MCF 10A (cell line): ENCODE measurements at places on chromosomes 12 and 14.

DNA sequence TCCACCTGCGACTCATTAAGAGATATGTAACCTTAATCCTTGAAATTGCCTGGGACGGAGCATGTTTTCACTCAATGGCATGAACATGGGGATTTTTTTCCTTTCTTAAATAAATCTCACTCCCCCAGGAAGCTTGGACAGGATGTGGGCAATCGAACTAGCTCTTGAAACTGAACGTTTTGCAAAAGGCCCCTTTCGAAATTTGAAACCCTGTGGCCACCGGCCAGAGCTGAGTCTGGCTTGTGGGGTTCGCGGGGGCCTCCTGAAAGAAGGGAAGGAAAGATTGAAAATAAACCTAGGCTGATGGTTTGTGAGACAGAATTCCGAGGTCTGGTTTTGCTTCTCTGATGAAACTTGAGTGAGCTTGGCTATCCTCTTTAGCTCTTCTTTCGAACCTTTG is 101.4 kb upstream of the RTL1 start:
- DNase-seq, result no peak

GRCh38 chr14:51004352-51004800 is 60.1 kb upstream of the PYGL start:
- peak; percentile 59 for DNase-seq

DNA sequence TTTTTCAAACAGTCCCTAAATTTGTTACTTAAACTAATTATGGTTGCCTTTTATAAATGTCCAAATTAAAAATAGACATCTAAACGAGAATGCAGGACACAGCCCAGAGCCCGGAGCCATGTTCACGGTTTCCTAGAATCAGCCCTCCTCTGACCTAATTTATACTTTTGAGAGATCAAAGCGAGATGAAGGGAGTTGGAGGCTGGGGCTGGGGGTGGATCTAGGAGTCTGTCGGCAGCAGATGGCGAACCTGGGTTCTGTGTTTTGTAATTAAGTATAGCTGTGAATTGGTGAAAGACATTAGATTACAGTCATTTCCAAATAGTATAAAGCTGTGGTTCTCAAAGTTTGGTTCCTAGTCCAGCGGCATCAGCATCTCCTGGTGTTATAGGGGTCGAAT is 210.1 kb downstream of the SLC41A2 start:
- DNase-seq, result no peak

GRCh38 chr12:54940727-54941315 is 43.7 kb downstream of the TESPA1 start:
- no peak for DNase-seq

GRCh38 chr12:93571925-93572711 is at the start of gene SOCS2:
Gene SOCS2, plus strand, starts transcription at chr12:93572675. Its CDS starts 223 bp downstream, at chr12:93572898.
- DNase-seq, result peak; percentile 14

GRCh38 chr12:75553398-75553797 is 42.0 kb upstream of the KRR1 start:
- no peak for DNase-seq

DNA sequence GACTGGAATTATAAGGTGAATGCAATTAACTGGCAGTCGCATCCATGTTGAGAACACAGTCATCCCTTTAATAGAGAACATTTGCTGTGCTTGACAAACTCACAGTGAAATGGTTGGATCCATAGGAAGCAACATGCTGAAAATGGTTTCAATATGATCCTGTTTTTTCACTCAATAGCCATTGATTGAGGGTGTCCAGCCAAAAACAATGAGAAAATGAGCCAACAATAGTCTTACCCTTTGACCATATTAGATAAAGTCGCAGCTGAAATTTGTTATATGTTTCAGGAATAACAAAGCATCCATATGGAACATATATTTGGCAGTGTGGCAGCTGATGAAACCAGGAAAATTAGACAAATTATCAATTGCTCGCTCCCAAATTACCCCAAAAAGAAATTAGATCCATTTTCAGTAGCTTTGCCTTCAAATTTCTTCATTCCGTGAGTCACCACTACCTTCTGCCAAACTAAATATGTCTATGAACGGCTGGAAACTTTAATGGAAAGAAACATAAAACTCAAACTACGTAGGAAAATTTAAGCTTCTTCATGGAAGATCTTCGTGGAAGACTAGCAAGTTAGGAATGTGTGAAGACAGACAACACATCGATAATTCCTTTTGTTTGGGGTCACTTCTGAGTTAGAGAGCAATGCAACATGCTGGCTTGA is 17.4 kb downstream of the IGF1 start:
- DNase-seq, result peak; percentile 64

- no peak for DNase-seq
These were observed 286.3 kb upstream of the ATP2B1 start for GRCh38 chr12:89994911-89995310.

DNA sequence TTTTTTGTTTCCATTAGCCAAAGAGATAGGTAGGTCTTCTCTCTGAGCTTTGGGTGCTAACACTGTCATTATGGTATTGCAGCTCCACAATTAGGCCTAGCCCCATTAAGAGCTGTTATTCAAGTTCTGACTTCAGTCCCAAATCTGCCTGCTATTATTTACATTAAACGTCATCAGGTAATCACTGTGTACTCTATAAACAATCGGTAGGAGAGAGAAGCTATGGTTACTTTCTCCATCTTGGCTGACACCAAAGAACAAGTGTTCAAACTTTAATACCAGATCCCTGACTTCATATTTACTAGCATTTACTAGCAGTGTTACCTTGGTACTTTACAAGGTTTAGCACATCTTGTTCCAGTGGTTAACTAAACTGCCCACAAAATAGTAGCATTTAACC is 305.1 kb upstream of the GARIN2 start:
- no peak for DNase-seq

GRCh38 chr12:94678849-94679248 is 28.5 kb upstream of the TMCC3 start:
- no peak for DNase-seq

GRCh38 chr14:105282098-105282725 is 18.6 kb downstream of the BRF1 start:
- no peak for DNase-seq

- no peak for DNase-seq
These were observed 52.2 kb downstream of the PDE3A start for GRCh38 chr12:20420557-20420956.

GRCh38 chr14:96748362-96748761 is 48.8 kb upstream of the VRK1 start:
- DNase-seq, result peak; percentile 38

- no peak for DNase-seq
These were observed 360.4 kb upstream of the MDGA2 start for GRCh38 chr14:48035836-48036235.

DNA sequence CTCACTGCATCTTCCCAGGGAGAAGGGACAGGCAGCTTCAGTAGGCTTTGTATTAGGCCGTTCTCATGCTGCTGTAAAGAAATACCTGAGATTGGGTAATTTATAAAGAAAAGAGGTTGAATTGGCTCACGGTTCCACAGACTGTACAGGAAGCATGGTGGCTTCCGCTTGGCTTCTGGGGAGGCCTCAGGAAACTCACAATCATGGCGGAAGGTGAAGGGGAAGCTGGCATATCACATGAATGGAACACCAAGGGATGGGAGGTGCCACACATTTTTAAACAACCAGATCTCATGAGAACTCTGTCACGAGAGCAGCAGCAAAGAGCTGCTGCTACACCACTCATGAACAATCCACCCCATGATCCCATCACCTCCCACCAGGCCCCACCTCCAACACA is 182.2 kb upstream of the SFSWAP start:
- no peak for DNase-seq

DNA sequence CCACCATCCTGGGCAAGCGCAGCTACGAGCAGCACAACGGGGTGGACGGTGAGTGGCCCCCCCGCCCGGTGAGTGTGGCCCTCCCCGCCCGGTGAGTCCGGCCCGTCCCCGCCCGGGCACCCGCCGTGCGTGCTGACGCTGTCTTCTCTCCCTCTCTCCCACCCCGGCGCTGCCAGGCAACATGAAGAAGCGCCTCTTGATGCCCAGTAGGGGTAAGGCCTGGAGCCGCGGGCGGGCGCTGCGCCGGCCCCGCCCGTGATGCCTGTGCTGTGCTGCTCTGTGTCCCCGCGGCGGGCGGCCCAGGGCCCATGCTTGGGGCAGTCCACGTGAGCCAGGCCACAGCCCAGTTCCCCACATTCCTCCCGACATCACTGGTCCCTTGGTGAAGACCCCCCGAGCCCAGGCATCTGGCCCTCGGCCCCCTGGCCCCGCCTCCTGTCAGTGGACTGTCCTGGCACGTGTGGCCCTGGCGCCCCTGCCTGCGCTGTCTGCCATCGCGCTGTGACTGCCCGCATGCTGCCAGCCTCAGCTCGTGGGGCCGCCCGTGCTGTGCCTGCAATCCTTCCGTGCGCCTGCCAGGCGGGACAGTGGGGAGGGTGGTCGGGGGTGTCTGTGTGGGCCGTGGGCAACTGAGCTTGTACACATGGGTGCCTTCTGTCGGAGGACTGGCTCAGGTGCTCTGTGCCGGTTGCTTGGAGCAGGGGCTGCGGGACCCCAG is 7.9 kb upstream of the CRIP2 start:
- no peak for DNase-seq

GRCh38 chr12:6783828-6784227 is 5.5 kb upstream of the CD4 start:
- DNase-seq, result no peak

GRCh38 chr14:59214702-59215302 is 26.3 kb downstream of the DAAM1 start:
- DNase-seq, result no peak

- DNase-seq, result no peak
These were observed 3.9 kb downstream of the BCL2L2 start for GRCh38 chr14:23310546-23310945.

GRCh38 chr12:614411-614970 is 48.8 kb downstream of the NINJ2 start:
- peak; percentile 14 for DNase-seq

GRCh38 chr12:57049890-57050289 is at the start of gene MYO1A:
Gene MYO1A, minus strand, starts transcription at chr12:57050129. Its CDS starts 1,806 bp downstream, at chr12:57048323.
- peak; percentile 28 for DNase-seq

GRCh38 chr14:90883782-90884181 is 67.6 kb upstream of the TTC7B start:
- DNase-seq, result peak; percentile 22

DNA sequence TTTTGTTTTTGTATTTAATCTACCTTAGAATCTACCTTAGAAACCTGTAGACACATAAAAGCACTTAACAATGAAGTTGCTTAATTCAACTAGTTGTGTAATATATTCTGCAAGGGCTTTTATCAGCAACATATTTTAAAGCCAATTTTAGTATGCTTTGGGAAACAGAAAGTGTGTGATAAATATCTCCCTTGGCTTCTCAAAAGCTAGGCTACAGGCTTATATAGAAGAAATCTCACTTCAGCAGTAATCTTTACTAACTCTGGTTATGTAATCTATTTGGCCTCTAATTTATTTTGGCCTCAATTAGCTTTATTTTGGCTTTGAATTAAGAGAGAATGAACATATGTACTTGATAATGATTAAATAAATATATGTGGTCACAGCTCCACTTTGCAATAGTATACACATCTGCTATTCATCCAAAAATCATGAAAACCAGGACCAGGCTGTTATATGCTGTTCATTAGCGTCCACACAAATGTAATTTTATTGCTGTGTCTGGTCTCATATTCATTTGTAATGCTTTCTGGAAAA is 37.2 kb downstream of the LRP6 start:
- peak; percentile 28 for DNase-seq

DNA sequence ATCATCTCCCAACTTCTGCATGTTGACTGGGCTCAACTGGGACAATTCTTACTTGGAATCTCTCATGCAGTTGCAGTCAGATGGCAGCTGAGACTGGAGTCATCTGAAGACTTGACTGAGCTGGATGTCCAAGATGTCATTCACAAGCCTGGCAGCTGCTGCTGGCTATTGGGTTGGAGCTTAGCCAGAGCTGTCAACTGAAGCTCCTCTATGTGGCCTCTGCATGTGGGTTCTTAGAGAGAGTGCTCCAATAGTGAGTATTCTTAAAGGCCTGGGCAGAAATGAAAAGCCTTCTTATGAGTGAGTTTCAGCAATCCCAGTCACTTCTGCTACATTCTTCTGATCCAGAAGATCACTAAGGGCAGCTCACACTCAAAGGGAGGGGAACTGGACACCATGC is 440.9 kb downstream of the LRIG3 start:
- no peak for DNase-seq

GRCh38 chr12:46555406-46555852 is 182.9 kb upstream of the SLC38A2 start:
- DNase-seq, result peak; percentile 61

DNA sequence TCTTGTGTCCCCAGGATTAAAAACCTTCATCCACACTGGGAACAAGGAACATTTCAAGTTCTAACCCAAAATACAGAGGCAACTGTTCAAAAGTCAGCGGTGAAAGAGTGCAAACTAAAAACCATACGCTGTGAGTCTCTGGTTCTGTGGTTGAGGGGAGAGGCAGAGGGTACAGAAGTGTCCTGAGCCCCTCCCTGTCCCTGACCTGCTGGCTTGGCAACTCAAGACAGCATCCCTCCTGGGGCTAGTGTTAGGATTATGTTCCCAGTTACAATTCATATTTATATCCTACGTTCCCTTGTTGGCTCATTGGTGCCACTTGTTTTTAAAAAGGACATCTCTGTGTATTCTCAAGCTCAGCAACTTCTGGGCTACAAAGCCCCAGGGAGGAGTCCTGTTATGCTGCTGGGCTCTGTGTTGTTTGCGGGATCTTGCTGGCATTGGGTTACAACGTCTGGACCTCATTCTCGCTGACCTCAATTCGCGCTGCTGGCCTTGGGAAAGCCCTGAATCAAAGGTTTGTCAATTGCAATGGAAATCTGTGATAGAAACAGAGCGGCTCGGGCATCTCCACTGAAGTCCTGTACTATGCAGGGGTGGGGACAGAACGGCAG is 420.8 kb downstream of the FUT8 start:
- no peak for DNase-seq

DNA sequence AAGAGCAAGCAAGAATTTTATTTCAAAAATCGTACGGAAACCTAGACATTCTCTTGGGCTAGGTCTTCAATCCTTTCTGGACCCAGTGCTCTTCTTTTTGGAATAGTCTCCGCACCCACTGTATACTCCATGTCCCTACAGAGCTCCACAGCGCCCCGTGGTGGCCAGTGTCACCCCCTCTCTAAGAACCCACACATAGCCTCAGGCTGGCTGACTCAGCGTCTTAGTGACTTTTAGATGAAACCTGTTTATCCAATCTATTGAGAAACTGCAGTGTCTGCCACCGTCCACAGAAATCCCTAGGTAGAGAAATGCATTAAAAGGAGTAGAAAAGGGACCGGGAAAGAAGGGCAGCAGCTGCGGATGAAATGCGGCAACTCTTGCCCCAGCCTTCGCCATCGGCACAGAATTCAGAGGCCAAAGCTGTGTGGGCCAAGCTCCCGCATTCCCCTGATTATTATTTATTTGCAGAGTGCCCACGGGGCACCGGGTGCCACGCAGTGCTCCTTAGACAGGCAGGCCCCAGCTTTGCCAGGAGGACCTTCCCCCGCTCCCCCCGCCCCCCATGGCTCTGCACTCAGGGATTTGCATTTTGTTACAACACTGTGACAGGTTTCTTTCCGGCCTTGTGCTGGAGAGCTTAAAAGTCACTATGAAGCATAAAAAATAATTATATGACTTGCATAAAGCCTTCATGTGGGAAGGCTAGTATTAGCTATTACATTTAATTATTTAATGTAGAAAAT is 170.1 kb upstream of the FKBP4 start:
- DNase-seq, result peak; percentile 86
